ENCODE measurements at places on chromosomes 2 and 18.
A peak's percentile ranks its signal among the peaks of the same experiment; 100 is the strongest.

DNA sequence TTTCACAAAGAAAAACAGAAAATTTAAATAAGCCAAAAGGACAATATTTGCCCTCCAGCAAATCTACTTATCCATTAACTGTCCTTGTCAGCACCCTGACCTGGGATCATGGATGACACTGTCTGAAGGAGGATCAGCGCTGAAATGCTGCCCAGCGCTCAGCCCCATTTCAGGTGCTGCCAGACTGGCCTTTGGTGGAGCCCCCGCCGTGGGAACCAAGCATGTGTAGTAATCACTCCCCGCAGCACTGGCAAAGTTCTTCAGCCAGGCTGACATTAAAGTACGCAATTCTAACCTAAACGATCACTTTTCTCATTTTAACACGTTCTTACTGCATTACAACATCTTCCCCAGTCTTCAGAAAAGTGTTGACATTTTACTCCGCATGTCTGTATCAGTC is 108.6 kb upstream of the GPC1 start:
- no peak for DNase-seq

DNA sequence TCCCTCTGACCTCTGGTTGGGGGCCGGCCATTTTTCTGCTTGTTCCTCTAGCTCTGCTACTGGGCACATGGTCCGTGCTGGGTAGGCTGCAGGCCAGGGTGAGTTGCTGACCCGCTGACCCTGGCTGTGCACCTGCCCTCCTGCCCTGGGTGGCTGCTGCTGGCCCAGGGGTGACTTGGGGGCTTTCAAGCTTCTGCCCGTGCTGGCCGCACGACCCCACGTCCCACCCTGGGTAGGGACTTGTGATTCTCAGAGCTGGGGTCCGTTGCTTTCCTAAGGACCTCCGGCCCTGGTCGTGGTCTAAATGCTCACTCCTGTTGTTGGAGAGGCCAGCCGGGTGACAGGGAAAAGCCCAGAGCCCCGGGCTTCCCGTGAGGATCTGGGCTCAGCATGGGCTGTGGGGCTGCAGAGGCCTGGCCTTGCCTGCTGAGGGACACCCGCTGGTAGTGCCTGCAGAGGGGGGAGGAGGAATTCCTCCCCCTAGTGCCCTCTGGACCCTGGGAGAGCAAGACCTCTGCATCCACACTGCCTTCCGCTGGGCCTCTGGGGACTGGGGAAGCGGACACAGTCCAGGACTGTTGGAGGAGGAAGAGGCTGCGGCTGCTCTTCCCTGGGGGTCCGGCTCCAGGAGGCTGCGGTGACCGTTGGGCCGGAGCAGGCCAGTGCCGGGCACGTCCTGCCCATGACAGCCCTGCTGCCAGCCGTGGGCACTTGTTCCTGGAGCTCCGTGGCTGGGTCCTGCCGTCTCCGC is 6.3 kb upstream of the GAL3ST2 start:
- DNase-seq: no peak

- DNase-seq: peak; percentile 11
Measured at GRCh38 chr2:235493775-235494715, at the start of gene AGAP1. Gene AGAP1 (plus strand): TSS chr2:235494043.

DNA sequence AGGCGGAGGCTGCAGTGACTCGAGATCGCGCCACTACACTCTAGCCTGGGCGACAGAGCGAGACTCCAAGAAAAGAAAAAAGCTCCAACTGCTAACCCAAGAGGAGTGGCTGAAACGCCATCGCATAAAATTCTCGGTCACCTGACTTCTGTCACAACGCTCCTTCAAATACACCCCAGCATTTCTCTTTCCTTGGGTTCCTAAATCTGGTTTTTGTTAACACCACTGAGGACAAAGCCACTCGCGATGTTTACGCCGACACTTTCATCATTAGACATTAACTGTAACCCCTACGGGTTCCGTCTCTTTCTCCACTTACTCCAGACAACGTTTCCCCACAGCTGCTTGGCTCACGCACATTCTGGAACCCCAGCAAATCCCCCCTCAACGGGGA is 679 bp downstream of the CLK1 start:
- no peak for DNase-seq

DNA sequence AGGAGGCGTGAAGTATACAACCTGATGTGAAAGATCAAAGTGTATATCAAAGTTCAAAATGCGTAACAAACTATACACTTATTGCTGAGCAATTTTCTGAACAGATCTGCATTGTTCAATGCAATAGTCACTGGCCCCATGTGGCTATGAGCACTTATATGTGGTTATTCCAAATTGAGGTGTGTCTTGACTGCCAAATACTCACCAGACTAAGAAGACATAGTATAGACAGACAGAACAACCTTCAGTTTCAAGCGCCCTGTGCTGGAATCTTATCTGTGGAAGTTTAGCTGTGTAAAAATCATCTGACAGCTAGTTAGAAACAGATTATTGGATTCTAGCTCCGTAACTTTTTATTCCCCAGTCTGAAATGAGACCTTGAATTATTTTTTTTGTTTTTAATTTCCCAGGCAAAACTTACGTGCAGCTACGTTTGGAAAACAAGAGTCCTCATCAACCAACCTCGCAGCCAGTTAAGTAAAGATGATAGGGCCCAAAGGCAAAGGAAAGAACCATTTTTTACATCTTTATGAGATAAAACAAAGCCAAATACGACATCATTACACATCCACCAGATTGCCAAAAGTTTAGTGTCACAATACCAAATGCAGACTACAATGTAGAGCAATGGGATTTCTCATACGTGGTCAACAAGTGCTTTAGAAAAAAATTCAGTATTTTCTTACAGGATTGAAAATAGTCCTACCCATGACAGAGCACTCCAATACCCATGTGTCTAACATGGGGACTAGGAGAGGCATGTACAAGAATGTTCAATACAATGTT is 37.2 kb downstream of the MBOAT2 start:
- no peak for DNase-seq

Measured in cerebellar nuclear complex (tissue), 1 donor.